ENCODE measurements at places on chromosomes 13 and 19.
A peak's percentile ranks its signal among the peaks of the same experiment; 100 is the strongest.

DNA sequence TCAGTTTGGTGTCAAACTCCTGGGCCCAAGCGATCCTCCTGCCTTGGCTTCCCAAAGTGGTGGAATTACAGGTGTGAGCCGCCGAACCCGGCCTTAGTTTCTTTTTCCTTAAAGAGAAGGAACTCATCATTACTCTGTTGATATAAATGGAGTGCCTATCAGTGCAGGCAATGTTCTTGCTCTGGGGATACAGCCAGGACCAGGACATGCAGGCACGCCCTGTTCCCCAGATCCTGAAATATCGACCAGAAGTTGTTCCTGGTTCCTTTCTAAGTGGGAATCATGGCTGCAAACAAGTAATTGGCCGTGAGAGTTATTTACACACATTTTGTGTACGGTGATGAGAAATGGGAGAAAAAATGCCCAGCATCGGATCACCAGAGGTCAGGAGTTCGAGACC lies 8.4 kb downstream of the DNM2 start:
- no peak for DNase-seq

DNA sequence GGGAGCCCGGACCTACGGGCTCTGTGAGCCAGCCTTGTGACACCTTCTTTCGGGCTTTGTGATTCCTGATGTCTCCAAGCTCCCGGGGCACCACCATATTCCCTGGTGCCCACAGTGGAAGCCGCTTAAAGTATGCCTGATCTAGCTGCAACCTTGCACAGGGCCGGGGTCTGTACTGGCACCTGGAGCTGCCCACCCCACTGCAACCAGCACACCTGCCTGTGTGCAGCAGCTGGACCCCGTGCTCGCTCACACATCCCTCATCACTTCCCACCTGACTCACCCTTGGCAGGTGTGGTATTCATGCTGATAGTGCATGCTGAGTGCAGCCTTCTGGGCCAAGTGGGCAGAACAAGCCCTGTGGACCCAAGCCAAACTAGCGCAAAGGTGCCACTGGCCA lies 1981.1 kb upstream of the PCDH20 start:
- DNase-seq = no peak

DNA sequence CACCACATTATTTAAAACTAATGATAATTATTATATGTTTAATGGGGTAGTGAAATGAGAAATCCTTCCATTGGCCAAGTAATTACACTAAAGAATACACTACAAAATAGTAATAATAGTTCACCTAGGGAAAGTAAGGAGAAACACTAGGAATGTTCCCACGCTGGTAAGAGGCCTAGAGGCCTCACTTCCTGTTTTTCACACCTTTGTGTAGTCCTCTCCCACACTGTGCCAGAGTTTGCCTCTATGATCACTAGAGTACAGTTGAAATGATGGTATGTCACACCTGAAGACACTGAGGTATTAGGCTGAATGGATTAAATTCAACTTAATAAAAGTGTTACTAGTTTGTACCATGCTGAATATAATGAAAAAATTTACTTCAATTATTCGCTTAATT lies 1348.0 kb upstream of the ATXN8OS start:
- no peak for DNase-seq

DNA sequence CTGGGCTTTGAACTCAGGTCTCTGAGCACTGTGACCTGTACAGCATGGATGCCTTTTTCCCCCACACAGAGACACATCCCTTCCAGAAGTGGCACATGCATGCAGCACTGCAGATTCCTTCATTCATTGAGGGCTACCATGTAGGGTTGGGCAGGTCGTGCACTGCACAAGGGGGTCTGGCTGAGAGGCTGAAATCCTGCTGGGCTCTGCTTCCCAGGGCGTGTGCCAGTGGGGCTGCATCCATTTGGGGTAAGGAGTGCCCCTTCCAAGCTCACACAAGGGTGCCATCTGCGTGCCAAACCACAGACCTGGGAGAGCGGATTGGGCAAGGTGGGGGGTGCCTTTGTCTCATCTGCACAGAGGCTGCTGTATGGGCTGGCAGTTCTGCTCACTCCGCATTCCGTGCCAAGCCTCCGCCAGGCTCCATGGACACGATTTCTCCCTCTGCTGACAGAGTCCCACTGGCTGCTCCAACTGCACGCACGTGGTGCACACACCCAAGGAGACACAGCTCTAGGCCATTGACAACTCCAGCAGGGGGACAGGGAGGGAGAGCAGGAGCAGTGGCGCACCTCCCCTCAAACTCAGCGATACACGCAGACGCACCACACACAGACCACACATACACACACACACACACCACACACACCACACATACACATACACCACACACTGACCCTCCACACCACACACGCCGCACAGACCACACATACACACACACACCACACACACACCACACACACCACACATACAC lies 4.5 kb upstream of the SHISA7 start:
- peak; percentile 28 for DNase-seq

- DNase-seq = no peak
These were observed 598.0 kb downstream of the EFNB2 start for GRCh38 chr13:105937451-105937850.
